AML-193 (cell line): ENCODE measurements at places on chromosomes 3 and 15.

- peak; percentile 64 for DNase-seq
Measured at GRCh38 chr3:160686955-160687535, 10.1 kb downstream of the ARL14 start.

GRCh38 chr3:128973988-128974564 is 19.8 kb downstream of the CFAP92 start:
- DNase-seq: peak; percentile 81

DNA sequence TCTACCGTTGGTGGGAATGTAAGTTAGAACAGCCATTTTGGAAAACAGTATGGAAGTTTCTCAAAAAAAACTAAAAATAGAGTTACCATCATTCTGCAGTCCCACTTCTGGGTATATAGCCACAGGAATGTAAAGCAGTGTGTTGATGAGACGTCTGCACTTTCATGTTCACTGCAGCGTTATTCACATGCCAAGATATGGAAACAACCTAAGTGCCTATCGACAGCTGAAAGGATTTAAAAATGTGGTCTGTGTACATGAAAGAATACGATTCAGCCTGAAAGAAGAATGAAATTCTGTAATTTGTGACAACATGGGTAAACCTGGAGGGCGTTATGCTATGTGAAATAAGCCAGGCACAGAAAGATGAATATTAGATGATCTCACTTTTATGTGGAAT is 157.7 kb downstream of the THSD4 start:
- no peak for DNase-seq

DNA sequence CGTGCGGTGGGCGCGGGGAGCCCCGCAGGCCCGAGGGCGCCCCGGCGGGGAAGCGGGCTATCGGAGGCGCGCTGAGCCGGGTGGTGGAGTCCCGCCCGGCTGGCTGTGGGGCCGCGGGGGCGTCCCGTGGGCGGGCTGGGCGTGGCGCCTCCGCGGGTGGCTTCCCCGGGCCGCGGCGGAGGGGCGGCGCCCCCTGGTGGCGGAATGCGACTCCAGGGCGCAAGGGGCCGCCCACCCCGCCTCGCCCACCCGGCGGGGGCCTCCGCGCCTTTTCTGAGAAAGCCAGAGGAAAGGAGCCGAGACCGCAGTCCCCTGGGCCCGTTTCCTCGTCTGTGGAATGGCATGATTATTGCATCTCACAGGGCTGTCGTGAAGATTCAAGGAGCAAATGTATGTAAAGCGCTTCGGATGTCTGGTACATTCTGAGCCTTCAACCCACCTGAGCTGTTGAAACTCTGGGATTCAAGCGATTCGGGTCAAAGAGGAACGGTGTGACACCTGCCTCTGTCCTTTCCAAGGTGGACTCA is 31.9 kb upstream of the RAB6B start:
- DNase-seq: peak; percentile 19

- DNase-seq: no peak
Measured at GRCh38 chr3:12224181-12225147, 64.4 kb upstream of the PPARG start.

DNA sequence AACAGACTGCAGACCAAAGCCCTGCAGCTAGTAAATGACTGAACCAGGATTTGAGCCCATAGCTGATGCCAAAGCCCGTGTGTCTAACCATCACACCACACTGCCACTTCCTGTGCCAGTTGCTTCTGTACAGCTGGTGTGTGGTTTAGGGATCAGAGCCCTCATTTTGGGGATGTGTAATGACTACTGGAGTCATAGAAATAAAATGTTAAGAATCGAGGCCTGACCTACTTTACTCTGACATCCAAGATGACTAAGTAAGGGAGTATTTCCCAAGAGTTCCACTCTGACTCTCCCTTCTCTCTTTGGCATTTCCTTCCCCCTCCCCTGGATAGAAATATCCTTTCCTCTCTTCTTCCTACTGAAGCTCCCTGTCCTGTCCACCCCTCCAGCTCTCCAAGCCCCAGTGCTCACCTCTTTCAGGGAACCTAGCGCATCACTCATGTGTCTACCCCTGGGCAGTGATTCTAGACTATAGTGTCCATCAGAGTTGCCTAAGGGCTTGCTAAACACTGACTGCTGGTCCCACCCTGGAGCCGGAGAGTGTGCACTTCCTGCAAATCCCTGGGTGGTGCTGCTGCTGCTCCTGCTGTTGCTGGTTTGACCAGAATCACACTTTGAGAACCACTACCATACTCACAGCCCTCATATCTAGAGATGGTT is 53.8 kb downstream of the MGLL start:
- DNase-seq: peak; percentile 31

DNA sequence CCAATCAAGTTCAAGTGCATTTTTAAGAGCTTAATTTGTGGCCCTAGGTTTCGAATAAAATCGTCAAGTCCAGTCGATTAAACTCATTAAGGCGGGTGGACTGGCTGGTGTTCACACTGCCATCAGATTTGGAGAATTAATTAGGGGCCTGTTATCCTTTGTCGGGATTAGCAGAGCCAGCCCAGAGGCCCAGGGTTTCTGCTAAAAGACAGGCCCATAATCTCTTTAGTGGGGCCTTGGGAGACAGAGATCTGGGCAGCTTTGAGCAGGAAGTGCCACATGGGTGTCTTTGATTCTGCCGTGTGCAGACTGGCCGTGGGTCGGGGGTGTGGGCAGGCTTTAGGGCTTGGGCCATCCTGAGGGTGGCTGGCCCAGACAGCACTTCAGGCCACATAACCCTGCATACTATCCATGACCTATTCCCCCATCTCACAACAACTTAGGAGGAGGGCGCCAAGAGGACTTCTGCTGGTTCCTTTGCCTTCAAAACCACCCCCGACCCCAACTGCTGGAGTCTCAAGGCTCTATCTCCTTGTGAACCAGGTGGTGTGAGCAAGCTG is 94.7 kb downstream of the PLXNA1 start:
- no peak for DNase-seq

DNA sequence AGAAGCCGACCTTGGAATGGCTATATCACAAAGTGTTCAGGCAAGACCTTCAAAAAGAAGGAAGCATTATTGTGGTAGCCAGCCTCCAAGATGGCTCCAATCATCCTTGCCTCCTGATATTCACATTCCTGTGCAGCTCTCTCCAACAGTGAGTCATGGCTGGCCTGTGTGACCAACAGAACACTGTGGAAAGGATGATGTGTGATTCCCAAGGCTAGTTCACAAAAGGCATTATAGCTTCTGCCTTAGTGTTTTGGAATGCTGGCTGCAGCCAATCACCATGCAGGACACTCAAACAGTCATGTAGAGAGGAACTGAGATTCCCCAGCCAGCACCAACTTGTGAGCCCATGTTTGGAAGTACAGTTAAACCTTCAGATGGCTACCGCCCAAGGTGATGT is 102.6 kb downstream of the EFL1 start:
- DNase-seq: no peak

DNA sequence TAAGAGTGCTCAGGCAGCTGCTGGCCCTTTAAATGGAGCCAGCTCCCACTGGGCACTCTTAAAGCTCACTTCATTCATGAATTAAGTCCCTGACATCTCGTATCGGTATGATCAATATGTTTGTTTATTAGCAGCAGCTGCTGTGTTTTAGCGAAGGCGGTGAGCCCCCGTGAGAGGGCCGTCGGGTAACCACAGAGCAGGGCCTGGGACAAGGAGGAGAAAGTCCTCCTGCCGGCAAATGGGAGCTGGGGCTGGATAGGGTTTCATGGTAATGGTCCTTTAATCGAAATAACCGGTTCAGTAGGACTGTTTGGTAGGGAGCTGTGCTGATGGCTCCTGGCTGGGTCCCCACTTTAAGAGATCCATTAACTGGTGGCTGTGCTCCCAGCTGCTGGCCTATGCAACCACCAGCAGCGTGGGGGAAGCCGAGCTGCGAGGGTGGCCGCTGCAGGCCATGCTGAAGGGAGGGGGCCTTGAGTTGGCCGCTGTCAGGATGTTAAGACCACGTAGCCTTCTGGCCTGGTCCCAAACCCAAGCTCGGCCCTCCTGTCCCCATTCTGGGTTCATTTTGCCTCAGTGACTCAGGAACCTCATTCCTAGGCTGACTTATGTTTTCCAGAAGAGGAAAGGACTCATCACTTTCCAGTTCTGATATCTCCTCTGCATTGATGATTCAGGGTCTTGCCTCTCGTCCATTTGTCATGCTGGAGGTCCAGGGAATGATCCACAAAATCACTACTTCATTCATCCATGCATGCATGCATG is 67.6 kb upstream of the NTRK3 start:
- DNase-seq: no peak

GRCh38 chr3:185583925-185584324 is 2.2 kb upstream of the SENP2 start:
- no peak for DNase-seq

DNA sequence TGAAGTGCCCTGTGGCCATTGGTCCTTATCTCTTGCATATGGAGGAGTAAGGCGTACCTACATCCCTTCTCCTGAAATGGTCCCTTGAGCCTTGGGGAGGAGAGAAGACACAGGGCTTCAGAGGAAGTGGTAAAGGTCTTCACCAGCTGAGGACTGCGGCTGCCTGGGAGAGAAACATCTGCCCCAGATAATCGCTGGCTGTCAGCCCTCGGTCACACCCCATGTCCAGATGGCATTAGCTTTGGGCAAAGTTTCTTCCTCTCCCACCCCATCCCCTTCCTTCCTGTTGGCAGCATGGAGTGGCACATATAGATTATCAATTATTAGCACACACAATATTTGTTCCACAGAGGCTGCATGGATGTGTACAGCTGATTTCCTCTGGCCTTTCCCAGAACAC is 61.6 kb downstream of the LRTM1 start:
- DNase-seq: no peak

- DNase-seq: no peak
Measured at GRCh38 chr3:146968204-146968651, 363.1 kb upstream of the PLSCR5 start.

GRCh38 chr15:25682340-25682739 is 180.8 kb downstream of the ATP10A start:
- DNase-seq: no peak

- DNase-seq: no peak
Measured at GRCh38 chr3:184663356-184663755, 48.5 kb downstream of the MAGEF1 start.

- no peak for DNase-seq
Measured at GRCh38 chr15:75531041-75531450, 48.1 kb downstream of the PTPN9 start.
